ENCODE measurements at places on chromosomes 5 and 9. TPM values are rescaled to one million over a fixed set of nuclear protein-coding genes. Genes with fewer than 3 reads are reported as not detected.

PCDHGC5 gene
- 0.03 TPM for total RNA-seq

NUTM2F gene
- not detected for total RNA-seq

NSG2 gene
- total RNA-seq: not detected

TSSK1B gene
- not detected for total RNA-seq

IL5 gene
- 0.47 TPM for total RNA-seq

Measured in A549 treated with dexamethasone at 1 μM for 4 hours (cell line).